Stomach (tissue), 19 donors: ENCODE measurements at places on chromosomes 7 and 10. TPM values are rescaled to one million over a fixed set of nuclear protein-coding genes. Genes with fewer than 3 reads are reported as not detected.

- no peak for DNase-seq
Observed at GRCh38 chr7:98969386-98969785, 91.1 kb downstream of the TRRAP start.

- no peak for DNase-seq
Observed at GRCh38 chr7:155281398-155281969, 16.2 kb upstream of the INSIG1 start.

GRCh38 chr10:118965645-118966044 is 63.9 kb upstream of the NANOS1 start:
- no peak for DNase-seq

GRCh38 chr10:120039826-120040225 is 147.3 kb downstream of the SEC23IP start:
- DNase-seq = no peak

DNA sequence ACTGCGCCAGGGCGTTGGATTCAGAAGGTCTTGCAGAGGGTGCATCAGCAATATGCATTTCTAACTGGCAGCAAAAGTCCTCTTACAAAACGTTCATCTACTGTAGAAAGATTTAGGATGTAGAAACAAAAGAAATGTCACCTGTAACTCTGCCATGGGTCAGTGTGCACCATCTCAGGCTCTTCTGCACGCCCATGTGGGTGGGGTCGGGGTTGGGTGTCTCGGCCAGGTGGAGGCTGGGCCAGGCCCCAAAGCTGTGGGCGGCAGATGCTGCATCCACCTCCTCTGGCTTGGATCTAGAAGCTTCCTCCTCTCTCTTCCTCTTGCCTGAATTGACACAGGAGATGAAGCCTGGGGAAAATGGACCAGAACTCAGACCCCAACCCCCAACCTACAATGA is 111.3 kb upstream of the PPP2R2D start:
- peak; percentile 5 for DNase-seq

Gene ABCC2
- 0.58 TPM for total RNA-seq

Gene SFRP4
- total RNA-seq = 0.29 TPM

Gene ENTPD7
- total RNA-seq = 36.2 TPM
